Prostate gland (tissue), 2 donors: ENCODE measurements at places on chromosomes 3 and 15. TPM values are rescaled to one million over a fixed set of nuclear protein-coding genes. Genes with fewer than 3 reads are reported as not detected.

Gene STRA6
- 0.77 TPM for total RNA-seq

- DNase-seq: no peak
Observed at GRCh38 chr3:45545476-45545875, 49.1 kb upstream of the LIMD1 start.

DNA sequence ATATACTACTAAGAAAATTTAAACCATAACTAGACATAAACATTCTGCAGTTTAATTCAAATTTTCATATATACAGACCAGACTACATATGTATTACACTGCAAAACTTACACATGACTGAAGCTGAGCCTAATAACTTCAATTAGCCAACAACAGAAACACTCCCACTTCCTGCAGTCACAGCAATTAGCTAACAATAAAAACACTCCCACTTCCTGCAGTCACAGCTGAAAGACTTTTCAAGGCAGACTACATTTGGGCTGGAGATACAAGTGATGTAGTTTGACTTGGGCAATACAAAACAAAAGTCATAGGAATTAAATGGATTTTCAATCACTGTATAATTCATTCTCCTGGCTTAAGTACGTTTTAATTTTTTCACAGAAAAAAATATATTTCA lies 10.3 kb downstream of the TM2D3 start:
- DNase-seq: no peak

- DNase-seq: no peak
Observed at GRCh38 chr3:131221731-131222130, 159.8 kb upstream of the NUDT16 start.

- DNase-seq: no peak
Observed at GRCh38 chr3:129622226-129622874, 15.9 kb upstream of the PLXND1 start.
